ENCODE measurements at places on chromosomes 7 and 10.

DNA sequence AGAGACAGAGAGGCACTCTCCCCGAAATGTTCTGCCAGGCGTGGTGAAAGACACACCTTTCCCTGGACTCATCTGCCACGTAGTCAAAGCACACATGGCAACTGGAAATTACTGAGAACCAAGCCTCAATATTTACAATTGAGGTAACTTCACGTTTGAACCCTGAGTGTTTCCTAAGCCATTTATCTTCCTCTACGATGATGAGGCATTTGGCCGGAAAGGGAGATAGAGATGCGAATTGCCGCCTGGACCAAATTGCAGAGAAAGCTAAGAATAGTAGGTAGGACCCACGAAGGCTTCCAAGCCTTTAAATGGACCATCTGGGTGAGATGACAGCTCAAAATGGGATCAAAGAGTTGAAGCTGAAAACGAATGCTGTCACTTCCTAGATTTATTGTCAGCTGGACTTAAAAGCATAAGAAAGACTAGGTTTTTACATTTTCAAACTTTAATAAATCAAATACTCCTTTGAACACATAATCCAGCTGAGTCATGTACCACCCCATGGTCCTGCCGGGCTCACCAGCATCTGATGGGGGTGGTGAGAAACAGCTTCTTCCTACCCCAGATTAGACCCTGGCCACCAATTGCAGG is 135.6 kb upstream of the LYZL2 start:
- DNase-seq, result no peak

DNA sequence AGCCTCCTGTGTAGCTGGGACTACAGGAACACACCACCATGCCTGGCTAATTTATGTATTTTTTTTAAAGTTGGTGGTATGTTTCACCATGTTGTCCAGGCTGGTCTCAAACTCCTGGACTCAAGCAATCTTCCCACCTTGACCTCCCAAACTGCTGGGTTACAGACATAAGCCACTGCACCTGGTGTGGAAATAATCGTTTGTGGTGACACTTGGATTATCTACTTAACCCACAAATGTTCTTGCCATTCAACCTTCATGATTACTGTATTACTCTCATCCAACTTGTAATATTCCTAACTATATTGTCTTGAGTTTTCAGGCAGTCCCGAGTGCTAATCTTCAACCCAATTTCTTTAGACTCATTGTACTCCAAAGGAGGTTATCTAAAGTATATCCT is 9.6 kb upstream of the SRGN start:
- no peak for DNase-seq

DNA sequence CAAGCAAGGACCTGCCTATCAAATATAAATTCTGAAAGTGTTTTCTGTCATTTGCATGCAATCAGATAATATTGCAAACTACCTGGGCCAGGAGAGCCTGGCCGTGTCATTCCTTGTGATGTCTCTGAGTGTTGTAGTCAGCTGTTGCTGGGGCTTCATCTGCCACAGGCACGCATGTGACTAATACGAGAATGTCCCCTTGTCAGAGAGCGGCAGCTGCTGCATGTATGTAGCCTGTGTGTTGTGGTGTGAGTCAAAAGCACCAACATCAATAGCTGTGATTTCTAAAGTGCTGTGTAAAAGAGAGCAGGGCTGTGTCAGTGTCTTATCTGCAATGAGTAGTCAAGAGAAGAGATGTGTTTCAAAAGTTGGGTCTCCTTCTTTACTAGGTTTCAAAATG is 155.4 kb downstream of the POU6F2 start:
- no peak for DNase-seq

DNA sequence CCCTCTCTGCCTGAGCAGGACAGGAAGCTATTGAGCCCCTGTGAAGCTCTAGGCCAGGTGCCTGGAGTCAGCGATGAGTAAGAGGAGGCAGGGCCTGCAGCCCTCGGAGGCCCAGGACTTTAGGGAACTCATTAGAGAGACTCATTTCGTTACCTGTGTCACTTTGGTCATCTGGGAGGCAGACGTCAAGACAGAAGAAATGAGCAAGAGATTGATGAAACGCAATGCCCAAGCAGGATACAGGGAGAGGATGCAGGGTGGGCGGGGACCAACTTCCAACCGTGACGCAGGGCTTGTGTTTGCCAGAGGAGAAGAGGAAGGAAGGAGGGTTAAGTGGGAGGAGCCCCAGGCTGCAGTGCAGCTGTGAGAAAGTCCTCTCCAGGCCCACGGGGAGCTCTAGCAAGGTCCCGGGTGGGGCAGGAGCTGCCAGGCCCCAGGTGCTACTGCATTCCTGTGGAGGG is 26.4 kb upstream of the GNA12 start:
- peak; percentile 15 for DNase-seq

DNA sequence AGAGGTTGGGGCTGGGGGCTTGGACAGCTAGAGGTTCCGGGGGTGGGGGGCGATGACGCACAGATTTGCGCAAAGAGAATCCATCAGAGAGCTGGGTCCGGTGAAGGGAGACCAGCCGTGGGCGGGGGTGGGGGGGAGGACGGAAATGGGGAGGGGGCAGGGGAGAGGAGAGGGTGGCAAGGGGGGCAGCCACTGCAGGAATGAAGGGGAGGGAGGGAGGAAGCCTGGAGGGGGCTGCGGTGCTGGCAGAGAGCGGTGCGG is 1.2 kb upstream of the VGF start:
- no peak for DNase-seq

DNA sequence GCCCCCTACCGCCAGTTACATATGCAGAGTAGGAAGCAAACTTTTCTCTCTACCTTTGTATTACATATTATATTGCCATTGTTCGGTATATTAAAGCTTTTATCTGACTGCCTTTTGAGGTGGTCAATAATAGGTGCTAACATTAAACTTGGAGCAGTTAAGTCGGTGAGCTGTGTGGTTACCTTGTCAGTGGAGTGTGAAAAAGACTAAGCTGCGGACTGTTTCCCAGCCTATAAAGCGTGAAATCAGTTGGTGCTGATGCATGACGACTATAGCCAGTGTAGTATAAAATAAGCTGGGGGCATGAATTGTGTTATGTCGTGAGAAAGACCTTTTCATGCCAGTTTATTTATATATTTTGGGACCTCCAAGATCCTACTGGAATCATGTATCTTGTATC is 33.7 kb downstream of the R3HCC1L start:
- no peak for DNase-seq

DNA sequence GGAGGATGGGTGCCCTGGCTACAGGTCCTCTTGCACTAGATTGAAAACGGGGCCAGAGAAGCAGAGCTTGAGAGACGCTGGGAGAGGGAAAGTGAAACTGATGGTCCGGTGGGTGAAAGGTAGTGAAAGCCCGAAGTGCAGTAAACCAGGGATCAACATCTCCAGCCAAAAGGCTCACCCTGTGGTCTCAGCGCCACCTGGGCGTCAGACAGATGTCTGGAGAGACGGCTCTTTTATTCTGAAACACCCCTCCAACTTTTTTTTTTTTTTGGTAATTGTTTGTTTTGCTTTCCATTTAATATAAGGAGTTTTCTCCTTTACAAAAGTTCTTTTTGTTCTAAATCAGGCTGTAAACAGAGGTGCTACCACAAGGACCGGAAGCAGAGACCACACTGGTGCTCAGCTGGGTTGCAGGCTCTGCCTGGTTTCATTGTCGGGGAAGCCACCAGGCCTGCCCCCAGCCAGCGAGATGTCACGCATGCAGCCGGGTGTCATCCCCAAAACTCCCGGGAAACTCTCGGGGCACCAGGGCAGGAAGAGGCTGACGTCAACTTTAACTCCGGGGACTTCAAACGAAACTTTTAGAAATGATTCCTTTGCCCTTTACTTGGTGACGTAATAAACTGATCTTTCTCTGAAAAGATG is 11.2 kb downstream of the IL2RA start:
- no peak for DNase-seq

DNA sequence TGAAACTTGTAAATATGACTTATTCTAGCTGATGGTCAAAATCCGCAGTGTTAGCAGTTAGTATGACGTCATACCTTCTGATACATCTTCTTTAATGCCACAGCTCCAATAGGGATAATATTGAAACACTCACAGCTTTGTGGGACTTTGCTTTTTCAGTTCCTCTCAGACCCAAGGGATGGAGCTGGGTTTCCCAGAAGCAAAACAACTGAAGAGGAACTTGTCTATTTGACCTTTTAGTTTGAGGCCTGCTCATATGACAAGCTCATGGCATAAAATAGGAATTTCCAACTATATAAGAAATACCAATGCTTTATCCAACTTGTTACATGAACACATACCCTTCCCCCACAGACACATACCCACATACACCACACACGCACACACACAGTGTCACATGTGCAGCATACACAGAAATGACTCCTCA is 31.6 kb upstream of the C10orf67 start:
- no peak for DNase-seq

DNA sequence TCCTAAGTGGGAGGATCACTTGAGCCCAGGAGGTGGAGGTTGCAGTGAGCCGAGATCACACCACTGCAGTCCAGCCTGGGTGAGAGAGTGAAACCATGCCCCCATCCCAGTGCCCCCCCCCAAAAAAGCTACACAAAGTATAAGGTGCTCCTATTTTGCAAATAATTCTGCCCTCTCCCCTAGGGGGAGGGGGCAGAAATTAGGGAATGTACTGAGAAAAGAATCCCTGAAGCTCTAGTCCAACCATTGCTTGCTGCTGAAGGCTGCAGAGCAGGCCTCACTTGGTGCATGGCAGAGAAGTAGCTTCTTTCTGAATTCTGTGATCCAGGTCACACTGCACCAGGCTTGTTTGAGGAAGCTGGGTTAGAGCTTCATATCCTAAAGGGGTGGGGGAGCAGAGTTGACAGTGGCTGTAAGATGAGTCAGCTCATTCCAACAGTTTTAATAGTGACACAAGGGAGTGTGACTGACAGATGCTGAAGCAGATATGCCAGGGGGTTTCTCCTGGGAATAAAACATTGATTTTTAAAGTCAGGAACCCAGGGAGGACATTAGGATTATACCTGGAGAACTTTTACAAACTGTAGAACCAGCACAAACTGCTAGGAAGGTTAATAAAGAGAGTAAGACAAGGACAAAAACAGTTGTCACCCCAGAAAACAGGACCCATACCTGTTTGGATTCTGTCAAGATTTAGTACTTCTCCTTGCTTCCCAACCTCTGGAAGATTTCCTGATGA is 32.8 kb upstream of the STRIP2 start:
- DNase-seq, result no peak

DNA sequence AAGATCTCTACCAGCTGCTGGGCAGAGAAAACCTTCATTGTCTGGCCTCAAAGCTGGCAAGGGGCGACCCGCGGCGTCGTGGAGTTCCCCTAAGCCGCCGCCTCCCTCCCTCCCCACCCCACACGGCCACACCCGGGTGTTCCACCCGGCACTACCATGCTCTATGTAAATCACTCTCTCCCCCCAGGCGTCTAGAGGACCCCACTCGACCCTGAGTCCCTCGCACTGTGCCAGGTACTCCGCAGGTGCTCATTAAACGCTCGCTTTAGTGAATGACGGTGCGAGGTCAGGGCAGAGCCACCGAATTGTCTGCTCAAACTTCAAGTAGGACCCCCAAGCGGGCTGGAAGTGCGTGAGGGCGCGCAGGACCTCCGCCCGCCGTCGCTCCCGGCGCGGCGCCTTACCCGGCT is 628 bp downstream of the PARP12 start:
- no peak for DNase-seq

DNA sequence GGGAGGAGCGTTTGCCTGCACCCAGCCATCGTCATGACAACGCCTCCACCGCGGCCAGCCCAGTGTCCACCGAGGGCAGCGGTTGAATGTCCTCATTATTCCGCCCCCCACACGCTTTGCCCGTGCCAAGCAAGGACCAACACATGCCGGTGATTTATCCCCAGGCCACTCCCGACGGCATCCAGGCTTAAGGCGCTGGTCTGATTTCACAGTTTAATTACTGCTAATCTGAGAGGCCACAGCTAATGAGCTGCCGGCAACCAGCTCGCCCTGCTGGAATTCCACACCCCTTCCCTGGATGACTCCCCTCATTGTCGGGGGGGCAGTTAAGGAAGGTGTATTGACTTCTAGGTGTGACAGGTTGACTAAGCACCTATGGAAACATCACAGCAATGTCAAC is 432.3 kb downstream of the DNAJB6 start:
- DNase-seq, result peak; percentile 75

GRCh38 chr10:15472008-15472407 is 100.9 kb upstream of the FAM171A1 start:
- DNase-seq, result no peak

DNA sequence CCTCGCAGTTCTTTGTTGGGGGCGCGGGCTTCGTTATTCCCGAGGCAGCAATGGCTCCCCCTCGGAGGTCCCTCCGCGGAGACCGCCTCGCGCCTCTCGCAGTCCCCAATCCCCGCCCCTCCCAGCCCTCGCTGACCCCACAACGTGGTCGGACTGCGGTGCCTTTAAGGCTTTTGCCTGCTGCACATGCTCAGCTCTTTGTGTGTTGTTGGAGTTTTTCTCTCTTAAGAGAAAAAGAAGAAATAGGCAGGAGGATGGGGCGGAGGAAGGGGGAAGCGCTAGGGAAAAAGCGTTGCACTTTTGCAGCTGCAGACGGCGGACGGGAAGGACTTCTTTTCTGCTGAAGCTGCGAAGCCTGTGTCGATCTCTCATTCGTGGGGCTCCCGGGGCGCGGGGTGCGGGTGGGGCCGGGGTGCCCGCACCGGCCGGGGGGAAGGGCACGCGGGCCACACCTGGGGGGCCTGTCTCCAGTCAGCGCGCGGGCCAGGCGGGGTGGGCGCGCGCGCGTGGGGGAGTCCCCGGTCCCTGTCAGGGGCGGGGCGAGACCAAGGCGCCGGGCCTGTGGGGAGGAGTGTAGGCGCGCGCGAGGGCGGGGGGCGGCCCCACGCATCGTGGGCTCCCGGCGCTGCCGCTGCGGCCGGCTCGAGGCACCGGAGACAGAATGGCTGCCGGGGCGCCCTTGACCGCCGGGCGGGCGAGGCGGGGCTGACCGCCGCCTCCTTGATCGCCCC is 445 bp upstream of the ATRNL1 start:
- DNase-seq, result peak; percentile 20

GRCh38 chr10:62709200-62709599 is 95.3 kb upstream of the ADO start:
- DNase-seq, result no peak

GRCh38 chr7:27093184-27093895 is 2.5 kb downstream of the HOXA1 start:
- no peak for DNase-seq

DNA sequence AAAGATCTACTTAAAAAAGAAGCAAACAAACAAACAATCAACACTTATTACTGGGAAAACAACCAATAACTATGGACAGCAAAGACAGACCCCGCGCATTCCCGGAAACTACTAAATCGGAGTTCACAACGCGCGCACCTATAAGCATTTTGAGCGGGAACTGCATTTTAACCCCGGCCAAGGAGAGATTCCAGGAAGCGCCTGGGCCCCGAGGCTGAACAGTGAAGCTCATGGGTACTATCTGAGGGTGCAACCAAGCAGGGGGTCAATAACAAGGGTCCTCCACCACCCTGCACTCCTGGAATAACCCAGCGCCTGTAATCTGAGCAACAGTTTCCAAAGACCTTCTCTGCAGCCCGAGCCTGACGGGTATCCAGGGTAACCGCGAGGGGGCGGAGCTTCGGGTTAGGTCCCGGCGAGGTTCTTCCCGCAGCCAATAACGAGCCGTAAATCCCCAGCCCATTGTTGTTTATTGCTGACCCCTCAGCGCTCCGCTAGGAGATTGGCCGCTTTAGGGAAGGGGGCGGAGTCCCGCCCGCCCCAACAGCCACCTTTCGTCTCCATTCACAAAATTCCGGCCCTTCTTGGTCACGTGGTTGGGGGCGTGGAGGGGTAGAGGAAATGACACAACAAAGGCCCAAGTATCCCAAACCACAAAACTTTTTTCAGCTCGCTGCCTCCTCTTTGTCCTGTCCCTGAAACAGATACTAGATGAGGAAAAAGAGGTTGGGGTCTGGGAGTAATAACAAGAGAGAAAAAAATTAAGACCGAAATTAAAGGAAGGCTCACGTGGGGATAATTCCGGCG is 1.7 kb upstream of the ETV1 start:
- DNase-seq, result peak; percentile 41

Measured in D721Med (cell line).